ENCODE measurements at places on chromosomes 4 and X.

DNA sequence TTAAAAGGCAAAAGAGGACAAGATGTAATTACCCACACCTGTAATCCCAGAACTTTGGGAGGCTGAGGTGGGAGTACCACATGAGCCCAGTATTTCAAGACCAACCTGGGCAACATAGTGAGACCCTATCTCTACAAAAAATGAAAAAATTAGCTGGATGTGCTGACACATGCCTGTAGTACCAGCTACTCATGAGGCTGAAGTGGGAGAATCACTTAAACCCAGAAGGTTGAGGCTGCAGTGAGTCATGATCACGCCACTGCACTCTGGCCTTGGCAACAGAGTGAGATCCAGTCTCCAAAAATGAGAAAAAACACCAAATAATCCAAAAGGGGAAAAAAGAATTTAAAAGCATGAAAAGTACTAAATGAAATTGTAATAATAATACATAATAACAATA, 30.8 kb downstream of the NR0B1 start:
- DNase-seq = no peak

GRCh38 chr4:110087070-110087708, 111.2 kb downstream of the ELOVL6 start:
- no peak for DNase-seq

GRCh38 chrX:49071877-49072711, 1.7 kb downstream of the PRAF2 start:
- no peak for DNase-seq

- peak; percentile 73 for DNase-seq
These were observed 29.2 kb upstream of the MXD4 start for GRCh38 chr4:2290974-2291704.

DNA sequence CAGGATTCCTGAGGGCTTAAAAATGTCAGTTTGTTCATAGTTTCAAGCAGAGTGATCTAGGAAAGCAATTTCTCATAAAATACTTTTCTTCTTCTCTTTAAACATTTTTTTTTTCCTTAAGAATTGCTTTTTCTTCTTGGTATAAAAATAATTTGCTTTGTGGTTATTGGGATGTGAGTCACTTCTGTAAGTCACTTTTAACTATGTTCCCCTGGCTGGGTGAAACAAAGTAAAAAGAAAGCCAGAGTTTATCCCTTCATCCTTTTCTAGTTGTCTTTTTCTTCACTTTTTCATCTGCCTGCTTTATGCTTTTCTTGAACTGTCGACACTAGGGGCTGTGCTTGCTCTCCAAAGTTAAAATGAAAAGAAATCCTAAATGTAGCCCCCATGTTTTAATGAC, 33.5 kb downstream of the ARSJ start:
- no peak for DNase-seq

DNA sequence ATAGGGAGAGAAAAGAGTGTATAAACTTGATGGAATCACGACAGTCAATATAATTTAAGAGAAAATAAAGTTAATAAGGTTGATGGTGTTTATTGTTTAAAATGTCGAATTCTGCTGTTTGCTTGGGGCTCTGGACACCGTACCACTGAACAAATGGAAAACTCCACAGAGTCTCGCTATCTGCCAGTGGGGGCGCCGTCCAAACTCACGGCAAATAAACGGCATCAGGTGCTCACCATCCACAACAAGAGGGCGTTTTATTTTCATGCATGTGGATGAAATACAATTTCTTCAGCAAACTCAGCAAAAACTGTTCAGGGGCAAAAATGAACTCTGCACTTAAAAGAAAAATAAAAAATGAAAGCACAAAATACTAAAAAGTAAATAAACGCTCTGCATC, 46.6 kb upstream of the FAM47C start:
- no peak for DNase-seq

DNA sequence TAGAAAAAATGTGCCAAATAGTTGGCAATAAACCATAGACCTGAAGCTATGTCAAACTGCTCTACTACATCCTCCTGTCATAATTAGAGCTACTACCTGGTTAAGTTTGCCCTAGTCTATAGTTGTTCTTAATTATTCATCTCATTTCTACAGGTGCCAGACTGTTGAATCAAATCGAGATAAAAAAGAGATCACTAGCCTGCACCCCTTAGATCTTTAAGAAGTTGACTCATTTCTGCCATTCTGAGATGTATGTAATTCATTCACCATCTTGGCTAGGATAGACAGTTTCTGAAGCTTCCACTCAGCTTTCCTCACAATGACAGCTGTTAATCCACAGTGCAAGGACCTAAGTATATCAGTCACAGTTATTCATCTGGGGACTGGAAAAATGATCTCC, 452.1 kb upstream of the BOD1L1 start:
- DNase-seq = no peak

GRCh38 chrX:103614999-103615398, 7.2 kb downstream of the TCEAL3 start:
- no peak for DNase-seq

DNA sequence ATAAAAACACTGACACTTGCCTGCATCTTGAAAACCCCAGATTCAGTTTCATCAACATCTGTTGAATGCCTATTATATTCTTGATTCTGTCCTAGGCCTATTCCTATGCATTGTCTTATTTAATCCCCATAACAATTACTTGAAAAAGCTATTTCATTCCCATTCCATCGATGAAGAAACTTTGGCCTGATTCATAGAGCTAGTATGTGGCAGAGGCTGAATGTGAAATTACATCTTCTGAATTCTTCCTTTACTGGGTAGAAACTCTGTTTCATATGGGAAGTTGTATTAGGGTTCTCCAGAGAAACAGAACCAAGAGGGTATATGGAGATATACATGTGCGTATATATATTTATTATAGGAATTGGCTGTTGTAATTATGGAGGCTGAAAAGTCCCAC, 35.0 kb upstream of the SLC4A4 start:
- no peak for DNase-seq

DNA sequence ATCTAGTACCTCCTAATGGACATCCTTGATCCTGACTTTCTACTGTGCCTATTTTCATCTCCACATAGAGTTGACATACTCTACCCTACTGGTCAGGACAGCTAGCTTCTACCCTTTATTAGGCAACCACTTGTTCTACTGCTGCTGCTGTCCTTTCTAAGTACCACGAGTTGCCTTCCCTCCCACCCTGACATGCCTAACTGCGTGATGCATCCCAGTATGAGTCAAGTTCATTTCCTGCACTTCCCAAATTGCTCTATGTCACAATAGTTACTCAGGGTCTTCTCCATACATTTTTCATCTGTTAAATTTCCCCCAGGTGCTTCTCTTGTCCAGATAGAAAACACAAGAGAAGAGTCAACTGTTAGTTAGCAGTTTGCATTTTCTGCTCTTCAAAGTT, 133.4 kb downstream of the TBC1D19 start:
- DNase-seq = no peak

DNA sequence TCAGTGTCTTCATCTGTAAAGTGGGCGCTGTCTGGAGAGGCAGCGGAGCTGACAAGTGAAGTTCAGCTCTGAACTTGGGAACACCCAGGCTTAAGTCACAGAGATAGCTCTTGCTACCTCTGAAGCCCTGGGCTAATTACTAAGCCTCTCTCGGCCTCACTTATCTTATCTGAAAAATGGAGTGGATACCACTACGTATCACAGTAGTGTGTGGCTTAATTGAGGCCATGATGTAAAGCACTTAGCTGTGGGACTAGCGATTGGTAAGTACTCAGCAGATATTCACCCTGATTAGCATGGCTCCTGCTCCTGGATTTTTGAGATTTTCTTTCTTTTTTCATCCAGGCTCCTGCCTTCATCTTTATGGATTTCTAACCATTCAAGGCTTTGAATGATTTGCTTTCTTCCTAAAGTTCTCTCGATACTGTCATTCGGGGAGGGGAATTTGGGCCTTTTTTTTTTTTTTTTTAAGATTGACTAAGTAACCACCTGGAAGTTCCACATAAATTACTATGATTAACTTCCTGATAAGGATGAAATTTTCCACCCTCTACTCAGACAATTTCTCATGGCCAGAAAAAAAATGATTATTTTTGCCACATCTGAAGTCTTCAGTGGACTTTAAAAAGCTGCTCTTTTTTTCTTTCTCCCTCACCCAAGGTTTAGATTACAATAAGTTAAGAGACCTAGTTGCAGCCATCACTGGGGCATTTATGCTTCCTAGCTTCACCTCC, 17.1 kb downstream of the LDB2 start:
- no peak for DNase-seq

DNA sequence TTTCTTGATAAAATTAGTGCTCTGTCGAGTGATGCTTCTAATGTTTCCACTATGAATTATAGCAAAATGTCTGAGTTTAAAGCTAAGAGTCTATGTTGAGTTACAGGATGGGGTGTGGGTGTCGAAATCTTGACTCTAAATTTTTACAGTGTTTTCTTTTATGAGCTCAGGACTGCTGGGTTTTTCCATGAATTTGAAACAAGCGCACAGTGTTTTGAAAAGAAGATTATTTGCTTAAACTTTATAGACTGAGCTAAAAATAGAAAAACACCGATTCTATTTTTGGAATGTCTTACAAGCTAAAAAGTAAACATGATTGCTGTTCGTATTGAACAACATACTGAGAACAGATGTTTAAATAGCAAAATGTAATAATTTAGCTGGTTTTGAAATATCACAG, 7.5 kb downstream of the PTTG2 start:
- DNase-seq = no peak

DNA sequence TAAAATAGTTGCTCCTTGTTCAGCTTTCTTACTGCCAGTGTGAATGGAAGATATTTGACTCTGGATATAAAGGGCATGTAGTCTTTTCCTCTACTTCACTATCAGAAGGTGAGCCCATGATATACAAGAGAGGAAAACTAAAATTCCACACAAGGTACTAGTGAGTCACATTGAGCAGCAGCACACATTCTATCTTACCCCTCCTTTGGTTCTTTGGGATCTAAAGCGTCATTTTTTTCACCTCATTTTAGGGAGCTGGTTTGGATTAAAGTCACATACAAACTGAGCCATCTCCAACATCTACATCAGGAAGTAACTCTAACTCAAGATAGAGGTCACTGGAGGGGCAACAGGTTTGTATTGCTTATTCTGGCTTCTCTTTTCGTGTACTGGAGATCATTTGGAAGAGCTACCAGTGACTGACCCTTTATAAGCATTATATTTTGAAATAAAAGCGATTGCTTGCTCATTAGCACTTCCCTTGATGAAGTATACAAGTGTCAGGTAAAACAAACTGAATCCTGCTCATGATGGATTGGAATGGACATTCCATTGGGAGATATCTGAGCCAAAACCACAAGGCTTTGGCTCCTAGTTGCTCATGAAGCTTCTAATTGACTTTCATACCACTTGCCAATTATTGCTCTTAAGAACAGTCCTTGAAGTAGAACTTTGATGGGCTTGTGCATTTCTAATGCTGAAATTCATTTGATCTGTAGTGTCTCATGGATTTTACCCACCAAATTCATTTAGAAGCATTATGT, 124.1 kb downstream of the SPCS3 start:
- no peak for DNase-seq

DNA sequence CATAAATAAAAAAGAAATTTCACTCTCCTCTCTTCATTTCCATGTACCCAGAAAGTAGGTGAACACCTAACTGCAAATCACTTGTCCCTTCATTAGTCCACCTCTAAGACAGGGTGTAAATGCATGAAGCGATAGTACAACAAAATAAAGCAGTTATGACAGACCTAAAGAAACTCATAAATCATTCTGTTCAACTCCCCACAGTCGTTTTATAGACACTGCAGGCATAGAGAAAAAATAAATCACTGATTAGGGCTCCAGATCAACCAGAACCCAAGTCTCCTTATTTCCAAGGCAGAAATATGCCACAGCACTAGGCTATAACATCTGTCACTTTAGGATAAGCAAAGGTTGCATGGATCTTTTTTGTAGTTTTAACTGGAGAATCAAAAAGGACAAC, 3.0 kb downstream of the RASGEF1B start:
- no peak for DNase-seq

DNA sequence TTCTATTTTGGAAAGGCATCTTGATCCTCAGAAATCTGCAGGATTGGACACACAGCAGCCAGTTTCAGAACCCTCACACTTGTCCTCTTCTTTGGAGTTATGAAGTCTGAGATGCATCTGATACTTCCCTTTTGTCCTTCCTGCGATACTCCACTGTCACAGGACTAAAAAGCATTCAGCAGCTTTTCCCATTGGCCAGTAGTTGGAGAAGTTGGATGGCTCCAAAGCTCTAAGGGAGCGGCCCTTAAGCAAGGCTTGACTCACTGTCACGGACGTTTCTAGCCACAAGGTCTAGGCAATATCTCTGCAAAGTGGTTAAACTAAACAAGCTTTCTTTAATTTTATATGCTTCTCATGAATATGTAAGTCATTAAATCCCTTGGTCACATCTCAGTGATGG, 417.0 kb downstream of the AFF2 start:
- no peak for DNase-seq

GRCh38 chrX:45758319-45758718, 557.6 kb upstream of the DIPK2B start:
- DNase-seq = no peak

GRCh38 chrX:46716796-46717195, 42.1 kb downstream of the SLC9A7 start:
- DNase-seq = no peak

- DNase-seq = no peak
These were observed 48.3 kb downstream of the MED28 start for GRCh38 chr4:17662694-17663093.

DNA sequence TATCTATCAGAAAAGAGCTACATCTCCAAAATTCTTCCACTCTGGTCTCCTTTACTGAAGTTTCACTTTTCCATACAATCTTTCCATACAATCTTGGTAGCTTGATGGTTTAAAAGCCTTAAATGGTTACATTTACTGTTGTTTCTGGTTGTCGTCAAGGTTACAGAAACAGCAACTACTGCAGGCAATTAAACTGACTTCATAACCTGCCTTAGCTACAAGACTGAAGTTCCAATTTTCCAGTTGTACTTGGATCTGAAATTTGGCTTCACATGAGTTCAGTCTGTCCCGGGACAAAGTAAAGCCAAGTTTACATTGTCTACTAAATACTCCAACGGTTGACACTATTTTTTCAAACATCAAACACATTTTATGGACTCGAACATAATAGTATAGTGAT, 326.4 kb downstream of the ANKRD50 start:
- DNase-seq = no peak

DNA sequence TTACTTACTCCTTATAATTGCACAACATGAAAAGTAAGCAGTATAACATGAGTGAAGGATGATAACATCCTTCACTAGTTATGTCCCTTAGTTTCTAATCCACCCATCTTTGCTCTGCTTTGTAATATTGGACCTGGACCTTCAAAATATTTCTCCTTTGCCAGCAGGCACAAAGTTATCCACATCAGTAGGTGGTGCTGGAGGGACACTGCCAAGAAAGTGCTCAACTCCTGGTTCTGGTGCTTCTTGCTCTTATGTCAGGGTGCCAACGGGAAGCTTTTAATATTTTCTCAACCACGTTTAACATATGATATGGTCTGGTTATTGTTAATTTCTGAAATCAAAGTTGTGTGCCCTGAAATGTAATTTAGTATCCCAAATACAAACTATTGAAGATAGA, 49.1 kb downstream of the TMEM165 start:
- no peak for DNase-seq

- no peak for DNase-seq
These were observed 8.2 kb upstream of the TRAM1L1 start for GRCh38 chr4:117093571-117093970.
